Left ventricle myocardium inferior (tissue), 1 donor: ENCODE measurements at places on chromosomes 4 and X.

GRCh38 chrX:56733459-56734046, 4.5 kb downstream of the NBDY start:
- DNase-seq = no peak

GRCh38 chrX:16797841-16798240, 11.6 kb downstream of the TXLNG start:
- no peak for DNase-seq

- DNase-seq = no peak
These were observed 162.5 kb downstream of the PRDM5 start for GRCh38 chr4:120760047-120760446.

- no peak for DNase-seq
These were observed 22.6 kb upstream of the TLR7 start for GRCh38 chrX:12844319-12844718.

GRCh38 chr4:101411926-101412325, 64.6 kb upstream of the PPP3CA start:
- no peak for DNase-seq
